ENCODE measurements at places on chromosomes 2 and 18.

- DNase-seq = no peak
Measured at GRCh38 chr2:188277786-188278185, 13.9 kb upstream of the GULP1 start.

DNA sequence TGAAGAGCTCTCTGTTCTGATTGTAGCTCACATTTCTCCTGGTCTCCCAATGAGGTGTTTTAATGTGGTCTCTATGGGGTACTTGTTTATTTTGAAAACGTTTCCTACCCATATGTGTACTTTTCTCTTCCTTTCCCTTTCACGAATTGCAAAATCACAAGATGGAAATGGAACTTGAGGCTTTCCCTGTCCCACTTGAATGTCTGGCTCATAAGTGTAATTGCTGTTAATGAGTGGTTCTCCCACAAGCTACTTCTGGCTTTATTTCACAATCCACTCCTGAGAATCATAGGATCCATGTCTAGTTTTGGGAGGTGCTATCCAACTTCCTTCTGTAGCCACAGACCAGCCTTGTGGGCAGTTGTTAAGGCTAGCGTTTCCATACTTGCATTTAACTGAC is 81.1 kb upstream of the CAVIN2 start:
- DNase-seq = no peak

DNA sequence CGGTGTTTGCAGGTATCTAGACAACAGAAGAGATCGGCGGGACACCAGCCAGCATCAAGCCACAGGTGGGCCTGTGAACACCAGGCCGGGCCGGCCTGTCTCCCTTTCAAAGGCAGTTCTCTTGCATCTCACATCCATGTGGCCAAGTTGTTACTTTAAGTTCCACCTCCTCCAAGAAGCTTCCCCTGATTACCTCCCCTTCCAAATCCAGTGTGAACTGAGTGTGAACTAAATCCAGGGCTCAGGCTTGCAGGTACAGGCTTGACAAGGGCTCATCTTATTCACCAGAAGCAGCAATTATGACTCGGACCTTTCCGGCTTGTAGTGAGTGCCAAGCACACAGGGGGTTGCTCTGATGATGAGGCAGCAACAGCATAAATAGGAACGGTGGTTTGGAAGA is 3.9 kb downstream of the CRACDL start:
- DNase-seq = no peak

GRCh38 chr2:103166456-103167324 is 404.9 kb downstream of the TMEM182 start:
- DNase-seq = no peak

DNA sequence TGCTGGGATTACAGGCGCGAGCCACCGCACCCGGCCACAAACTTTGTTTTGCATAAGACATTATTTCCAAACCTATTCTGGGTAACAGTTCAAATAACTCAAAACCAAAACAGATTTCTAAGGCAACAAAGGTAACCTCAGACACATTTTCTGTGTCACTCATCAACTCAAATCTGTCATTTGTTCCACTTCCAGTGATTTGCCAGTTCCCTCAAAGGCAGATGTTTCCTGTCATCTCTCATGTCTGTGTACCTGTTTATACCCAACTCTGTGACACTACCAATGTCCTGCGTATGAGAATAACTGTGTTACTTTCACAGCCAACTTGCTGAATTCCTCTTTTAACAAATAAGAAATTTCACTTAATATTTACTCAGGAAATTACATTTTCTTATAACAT is 54.4 kb downstream of the SCN3A start:
- DNase-seq = no peak

DNA sequence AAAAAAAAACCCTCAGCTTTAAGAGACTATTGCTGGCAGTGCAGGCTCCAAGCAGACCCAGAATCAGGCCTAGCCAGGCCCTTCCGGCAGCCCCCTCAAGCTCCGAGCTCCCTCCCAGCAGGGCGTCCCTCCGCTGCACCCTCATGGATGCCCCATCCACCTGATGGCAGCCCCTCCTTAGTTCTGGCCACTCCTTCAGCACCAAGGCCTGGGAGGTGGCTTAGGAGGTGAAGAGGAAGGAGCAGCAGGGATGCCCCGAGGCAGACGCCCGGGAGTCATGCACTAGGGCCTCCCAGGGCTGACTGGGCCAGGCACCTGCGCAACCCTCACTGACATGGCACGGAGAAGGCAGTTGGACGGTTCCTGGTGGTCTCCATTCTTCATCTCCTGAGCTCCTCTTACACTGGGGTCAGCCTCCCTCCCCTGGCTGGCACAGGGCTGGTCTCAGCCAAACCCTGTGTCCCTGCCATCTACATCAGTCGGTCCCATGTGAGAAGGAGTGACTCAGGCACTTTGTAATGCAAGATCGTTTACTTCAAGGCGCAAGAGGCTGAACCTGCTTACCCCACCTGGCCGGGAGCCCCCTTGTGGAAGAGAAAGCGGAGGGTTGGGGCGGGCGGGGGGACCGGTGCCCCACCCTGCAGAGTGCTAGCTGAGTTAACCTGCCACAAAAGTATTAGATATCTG is 53.5 kb upstream of the ID2 start:
- no peak for DNase-seq

DNA sequence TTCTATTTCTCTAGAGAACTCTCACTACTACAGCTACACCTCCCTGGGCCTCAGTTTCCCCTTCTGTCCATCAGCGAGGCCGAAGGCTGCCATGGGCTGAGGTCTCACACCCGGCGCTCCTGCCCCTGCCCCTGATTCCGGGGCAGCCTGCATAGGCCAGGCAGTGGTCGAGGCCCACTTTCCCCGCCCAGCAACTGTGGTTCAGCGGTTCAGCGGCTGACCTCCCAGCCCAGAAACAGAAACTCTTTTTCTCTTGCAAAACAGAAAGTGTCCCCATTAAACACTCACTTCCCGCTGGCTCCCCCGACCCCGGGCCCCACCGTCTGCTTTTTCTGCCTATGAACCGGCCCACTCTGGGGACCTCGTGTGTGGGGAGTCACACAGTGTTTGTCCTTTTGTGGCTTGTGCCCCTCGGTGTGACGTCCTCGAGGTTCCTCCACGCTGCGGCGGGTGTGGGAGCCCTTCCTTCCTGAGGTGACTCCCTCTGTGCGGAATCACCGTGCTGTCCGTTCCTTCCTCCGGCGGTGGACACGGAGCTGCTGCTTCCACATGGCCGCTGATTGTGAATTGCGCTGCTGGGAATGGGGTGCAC is 16.0 kb downstream of the PDCD1 start:
- no peak for DNase-seq
